AG08395 (cell line): ENCODE measurements at places on chromosomes 11 and 22.
A peak's percentile ranks its signal among the peaks of the same experiment; 100 is the strongest.

DNA sequence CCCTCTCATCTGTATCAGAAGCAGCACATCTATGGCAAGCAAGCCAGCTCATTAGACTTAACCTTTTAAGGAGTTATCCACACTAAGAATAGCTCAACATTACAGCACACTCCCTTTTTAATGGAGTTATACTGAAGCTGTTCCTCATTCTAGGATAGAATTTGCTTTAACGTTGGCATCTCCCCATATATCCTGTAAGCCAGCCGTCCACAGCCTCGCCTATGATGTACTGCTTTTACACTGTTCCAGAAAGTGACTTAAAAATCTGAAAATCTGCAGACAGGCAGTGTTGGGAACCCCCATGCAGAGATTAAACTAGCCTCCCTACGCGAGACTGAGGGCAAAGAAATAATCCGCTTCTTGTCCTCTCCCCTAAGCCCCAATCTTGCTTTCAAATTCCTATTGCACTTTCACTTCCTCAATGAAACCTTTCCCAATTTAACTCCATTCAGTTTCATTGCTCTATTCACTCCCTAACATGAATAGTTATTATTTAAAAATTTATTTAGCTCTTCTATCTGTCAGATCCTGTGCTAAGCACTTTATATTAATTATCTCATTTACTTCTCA, 225.0 kb downstream of the BLID start:
- no peak for DNase-seq

DNA sequence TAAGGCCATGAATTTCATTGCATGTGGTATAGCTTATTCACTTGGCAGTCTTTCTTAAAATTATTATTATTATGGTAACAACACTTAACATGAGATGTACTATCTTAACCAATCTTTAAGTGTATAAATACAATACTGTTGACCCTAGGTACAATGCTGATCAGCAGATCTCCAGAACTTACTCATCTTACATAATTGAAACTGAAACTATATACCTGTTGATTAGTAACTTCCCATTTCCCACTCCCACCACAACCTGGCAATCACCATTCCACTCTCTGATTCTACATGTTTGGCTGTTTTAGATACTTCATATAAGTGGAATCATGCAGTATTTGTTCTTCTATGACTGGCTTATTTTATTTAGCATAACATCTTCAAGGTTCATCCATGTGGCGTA, 150.2 kb upstream of the POU2AF2 start:
- DNase-seq, result no peak

- peak; percentile 93 for DNase-seq
Measured at GRCh38 chr11:8604078-8604723, 10.2 kb upstream of the STK33 start.

GRCh38 chr11:130653838-130654636, 205.6 kb downstream of the ADAMTS15 start:
- DNase-seq, result peak; percentile 79

- no peak for DNase-seq
Measured at GRCh38 chr11:65320386-65321075, 5.9 kb downstream of the CDC42EP2 start.

DNA sequence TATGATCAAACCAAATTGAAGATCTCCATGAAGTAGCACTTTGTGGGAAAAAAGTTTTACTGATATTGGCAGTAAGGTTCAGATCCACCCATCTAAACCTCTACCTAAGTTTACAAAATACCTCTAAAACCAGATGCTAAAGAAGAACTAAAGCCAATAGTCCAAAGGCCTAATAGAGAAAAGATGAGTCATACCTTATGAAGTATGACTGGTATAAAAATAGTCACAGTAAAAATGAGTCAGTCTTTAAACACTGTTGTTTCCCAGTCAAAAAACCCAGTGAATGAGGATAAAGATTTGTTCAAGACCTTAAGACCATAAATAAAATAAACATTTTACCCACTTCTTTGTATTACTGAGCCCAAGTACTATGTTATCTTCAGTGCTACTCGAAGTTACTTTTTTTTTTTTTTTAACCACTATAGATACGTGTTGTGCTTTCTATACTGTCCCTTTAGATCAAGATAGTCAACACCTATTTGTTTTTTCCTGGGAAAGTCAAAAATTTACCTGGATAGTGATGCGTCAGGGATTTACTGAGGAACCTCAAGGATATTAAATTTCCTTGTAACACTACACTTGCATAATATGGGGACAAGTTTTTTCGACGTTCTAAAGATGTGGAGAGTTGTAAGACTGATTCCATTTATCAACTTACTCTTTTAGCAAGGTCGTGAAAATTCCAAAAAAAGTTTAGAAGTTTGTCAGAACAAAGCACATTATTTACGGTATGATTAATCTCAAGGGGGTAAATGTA, 87.3 kb downstream of the CCDC73 start:
- peak; percentile 69 for DNase-seq

DNA sequence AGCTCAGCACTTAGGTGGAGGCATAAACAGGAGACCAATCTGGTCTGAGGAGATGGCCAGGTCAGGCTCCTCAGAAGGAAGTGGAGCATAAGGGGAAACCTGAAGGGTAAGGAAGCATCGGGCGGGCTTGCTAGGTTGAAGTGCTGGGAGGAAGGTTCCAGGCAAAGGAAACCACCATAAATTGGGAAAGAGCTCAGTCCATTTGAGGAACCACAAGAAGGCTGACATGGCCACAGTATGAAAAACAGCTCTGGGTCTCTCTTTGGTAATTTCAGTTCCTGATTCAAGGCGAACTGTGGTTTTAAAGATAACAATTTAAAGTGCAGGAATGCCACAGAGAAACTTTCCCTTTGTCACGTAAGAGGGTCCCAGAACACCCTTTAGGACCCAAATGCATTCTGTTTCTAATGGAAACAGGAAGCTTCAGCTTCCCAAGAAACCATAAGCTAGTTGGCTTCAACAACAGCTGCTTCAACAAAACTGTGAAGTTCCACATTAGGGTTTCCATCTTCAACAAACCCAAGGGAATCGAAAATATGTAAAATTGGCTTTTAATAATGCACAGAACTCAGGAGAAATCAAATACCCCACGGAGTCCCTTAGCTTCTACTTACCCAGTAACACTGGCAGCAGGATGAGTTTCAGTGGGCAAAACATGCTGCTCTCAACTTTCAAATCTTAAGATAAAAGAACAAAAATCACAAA, 10.4 kb downstream of the JAML start:
- DNase-seq, result no peak
